ENCODE measurements at places on chromosomes 13 and 19.

DNA sequence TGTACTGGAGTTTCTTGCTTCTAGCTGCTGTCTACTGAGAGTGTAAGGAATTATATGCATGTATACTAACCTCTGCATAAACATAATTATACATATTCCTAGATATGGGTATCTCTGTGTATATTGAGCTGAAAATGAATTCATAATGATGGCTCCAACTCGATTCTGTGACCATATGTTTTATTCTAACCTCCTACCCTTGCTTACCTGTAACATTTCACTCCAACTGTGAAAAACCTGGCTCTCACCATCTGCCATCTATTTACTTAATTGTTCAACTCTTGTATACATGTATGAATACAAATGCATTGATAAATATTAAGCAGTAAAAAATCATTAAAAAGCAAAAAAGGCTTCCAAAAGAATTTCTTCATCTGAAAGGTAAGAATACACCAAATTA lies 1729.5 kb upstream of the SPRY2 start:
- DNase-seq: no peak

- DNase-seq: no peak
Measured at GRCh38 chr13:112179421-112179820, 112.5 kb downstream of the SOX1 start.

DNA sequence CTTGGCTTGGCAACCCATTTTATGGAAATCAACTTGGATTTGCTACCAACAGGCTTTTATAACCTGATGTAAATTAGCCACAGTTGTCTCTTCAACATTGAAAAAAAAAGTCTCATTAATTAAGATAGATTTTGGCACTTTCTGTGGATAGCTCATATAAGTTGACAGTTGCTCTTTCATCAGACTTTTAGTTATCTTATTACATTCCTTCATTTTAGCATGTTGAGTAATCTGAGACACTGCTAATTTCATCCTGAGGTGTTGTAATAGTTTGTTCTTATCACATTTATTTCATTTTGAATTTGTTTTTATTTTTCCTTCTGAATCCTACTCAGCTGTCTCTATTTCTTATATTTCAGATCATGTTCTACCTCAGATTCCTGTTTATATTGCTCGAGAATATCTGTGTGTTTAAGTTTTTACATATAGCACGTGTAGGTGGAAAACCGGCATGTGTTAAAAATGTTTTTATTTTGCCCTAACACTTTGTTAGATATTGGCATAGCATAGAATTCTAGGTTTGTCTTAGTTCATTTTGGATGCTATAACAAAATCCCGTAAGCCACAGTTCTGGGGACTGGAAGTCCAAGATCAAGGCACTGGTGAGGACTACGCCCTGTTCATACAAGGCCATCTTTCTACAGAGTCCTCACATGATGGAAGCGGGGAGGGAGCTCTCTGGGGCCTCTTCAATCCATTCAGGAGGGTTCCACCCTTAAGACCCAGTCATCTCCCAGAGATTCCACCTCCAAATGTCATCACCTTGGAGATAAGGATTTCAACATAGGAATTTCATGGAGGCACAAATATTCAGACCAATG lies 239.4 kb downstream of the COL4A1 start:
- no peak for DNase-seq

- no peak for DNase-seq
Measured at GRCh38 chr19:58117841-58118575, 20.0 kb upstream of the ZSCAN18 start.

GRCh38 chr13:35723053-35723461 lies 246.6 kb upstream of the MAB21L1 start:
- peak; percentile 70 for DNase-seq

DNA sequence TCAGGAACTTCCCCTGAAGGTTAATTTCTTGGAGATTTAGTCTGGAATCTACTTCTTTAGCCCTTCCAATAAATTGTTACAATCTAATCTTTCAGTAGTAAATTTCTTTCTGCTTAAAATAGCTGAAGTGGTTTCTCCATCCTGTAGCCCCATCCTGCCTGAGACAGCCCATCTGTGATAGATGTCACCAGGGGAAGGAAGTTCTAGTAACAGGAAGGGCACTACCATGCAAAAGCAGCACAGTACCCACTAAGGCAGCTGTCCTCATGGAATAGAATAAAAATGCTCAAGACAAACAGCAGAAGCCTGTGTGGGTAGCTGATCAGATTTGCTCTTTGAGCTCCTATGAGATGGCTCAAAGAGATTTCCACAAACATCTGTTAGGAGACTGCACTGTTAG lies 1036.5 kb downstream of the SLITRK5 start:
- no peak for DNase-seq

- DNase-seq: no peak
Measured at GRCh38 chr19:48394331-48395169, 1.1 kb downstream of the GRIN2D start.

DNA sequence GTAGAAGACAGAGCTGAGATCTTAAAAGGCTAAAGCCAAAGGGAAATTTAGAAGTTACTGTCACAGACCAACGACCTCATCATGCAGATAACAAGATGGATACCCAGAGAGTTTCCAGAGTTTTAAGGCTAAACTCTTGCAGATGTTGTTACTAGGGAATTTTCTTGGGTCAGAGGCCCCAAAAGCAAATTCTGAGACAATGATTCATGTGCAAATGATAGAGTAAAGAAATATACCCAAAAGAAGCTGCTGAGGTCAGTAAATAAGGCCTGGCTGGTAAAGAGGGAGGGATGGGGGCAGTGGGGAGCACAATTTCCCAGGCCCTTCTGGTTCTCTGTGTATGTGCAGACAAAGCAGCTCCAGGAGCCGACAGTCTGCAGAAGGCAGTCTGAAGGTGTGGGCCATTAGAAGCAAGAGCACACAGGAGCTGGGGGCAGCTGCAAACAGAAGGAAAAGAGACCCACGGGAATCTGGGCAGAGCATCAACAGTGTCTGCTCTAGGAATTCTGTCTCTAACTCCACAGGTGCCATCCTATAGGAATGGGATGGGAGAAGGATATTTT lies 330.8 kb downstream of the TBC1D4 start:
- DNase-seq: no peak

DNA sequence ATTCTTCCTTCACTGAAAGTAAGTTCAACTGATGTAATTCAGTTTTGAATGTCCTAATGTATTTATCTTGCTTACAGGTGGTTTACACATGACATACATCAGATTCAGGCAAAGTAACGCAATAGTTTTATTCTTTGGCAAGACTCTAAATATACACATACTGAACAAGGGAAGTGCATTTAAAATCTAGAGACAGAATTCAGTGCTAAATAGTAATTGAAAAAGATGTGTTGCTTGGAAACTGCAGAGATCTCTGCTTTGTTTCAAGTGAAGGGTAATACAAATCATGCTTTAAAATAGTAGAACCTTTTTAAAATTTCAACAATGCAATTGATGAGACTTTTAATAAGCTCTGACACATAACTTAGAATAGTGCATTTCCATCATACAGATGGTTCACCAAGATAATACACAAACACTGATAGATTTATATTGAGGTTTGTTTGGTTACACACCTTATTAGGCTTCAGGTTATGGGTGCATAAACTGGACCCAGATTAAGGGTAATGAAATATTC lies 581.0 kb upstream of the MIR17HG start:
- DNase-seq: no peak

DNA sequence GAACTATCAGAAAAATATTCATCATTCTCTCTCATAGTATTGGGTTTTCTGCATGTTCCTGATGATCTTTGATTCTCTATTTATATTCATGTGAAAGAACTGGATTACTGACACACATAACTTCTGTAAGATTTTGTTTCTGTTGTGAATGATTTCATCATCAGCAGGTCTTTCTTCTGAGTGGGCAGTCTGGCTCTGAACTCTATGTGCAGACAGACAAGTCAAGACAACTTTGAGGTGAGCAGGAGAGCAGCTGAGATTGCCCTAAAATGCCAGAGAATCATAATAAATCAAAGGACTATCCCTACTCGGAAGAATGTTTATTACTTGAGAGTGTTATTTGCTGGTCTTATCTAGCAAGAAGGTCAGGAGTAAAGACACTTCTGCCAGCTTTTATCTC lies 652.1 kb upstream of the GPC6 start:
- DNase-seq: no peak

DNA sequence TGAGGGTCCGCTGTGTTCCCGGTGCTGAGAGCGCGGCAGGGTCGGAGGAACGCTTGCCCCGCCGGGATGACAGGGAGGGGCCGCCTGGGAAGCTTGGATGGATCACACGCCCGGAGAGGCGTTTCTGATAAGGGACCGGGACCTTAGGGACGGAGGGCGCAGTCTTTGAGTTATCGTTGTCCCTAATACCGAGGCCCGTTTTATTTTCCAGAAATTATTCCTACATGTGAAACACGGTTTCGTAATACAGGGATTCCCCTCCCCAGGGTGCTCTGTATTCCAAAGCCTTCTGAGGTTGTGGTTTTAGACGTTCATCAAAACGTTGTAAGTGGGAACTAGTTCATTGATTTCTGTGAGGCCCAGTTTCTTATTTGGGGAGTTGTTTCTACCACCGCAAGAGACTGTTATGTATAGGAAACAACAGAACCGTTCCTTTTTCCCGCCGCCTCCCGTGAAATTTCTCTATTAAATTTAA lies 752 bp downstream of the PDCD5 start:
- DNase-seq: no peak

- DNase-seq: peak; percentile 40
Measured at GRCh38 chr13:47484548-47484947, 516.5 kb downstream of the SUCLA2 start.

GRCh38 chr19:2800506-2800905 lies 15.2 kb downstream of the THOP1 start:
- no peak for DNase-seq

DNA sequence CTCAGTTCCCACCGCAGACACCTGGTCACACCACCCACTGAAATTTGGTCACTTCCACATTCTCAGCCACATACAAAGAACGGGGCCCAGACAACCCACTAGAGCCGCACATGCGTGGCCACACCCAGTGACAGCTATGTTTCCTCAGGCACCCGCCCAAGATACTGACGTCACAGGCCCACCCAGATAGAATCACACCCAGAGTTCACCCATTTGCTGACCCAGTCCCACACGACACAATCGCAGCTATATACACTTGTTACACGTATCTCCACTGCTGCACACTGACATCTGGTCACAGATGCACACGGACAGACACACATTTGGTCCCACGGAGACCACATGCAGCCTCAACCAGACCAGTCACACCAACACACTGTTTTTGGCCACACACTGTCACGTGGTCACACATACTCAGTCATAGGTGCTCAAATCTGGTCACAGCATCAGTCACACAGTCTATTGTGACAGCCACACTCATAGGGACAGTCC lies 2.9 kb downstream of the NUMBL start:
- peak; percentile 42 for DNase-seq

DNA sequence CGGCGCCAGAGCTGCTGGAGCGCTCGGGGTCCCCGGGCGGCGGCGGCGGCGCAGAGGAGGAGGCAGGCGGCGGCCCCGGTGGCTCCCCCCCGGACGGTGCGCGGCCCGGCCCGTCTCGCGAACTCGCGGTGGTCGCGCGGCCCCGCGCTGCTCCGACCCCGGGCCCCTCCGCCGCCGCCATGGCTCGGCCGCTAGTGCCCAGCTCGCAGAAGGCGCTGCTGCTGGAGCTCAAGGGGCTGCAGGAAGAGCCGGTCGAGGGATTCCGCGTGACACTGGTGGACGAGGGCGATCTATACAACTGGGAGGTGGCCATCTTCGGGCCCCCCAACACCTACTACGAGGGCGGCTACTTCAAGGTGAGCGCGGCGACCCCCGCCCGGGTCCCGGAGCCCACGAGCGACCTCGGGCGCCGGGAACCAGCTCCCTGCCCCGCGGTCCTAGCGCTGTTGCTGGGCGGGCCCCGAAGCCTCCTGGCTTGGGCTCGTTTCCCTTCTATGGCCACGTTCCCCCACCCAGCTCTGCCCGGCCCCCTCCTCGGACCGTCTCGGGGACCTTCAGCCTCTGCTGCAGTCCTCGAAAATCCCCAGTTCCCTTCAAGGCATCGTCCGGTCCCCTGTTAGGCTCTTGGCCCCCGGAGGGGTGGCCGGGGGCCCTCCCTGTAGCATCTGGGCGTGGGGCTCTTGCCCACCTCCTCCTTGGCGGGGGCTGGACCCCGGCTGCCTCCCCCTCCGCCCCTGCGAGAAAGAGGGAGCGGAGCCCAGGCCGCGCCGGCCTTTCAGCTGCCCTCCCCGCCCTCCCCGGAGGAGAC lies at the start of gene CDC34:
Gene CDC34 (plus strand): TSS at position 8 of the 808 bp plus-strand sequence. CDS start 172 bp downstream, at position 180.
- DNase-seq: no peak

DNA sequence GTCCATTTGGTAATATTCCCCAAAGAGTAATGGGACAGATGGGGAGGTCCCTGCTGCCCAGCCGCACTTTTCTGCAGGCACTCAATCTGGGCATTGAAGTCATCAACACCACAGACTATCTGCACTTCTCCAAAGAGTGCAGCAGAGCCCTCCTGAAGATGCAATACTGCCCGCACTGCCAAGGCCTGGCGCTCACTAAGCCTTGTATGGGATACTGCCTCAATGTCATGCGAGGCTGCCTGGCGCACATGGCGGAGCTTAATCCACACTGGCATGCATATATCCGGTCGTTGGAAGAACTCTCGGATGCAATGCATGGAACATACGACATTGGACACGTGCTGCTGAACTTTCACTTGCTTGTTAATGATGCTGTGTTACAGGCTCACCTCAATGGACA lies 295.0 kb downstream of the GPC5 start:
- DNase-seq: no peak

DNA sequence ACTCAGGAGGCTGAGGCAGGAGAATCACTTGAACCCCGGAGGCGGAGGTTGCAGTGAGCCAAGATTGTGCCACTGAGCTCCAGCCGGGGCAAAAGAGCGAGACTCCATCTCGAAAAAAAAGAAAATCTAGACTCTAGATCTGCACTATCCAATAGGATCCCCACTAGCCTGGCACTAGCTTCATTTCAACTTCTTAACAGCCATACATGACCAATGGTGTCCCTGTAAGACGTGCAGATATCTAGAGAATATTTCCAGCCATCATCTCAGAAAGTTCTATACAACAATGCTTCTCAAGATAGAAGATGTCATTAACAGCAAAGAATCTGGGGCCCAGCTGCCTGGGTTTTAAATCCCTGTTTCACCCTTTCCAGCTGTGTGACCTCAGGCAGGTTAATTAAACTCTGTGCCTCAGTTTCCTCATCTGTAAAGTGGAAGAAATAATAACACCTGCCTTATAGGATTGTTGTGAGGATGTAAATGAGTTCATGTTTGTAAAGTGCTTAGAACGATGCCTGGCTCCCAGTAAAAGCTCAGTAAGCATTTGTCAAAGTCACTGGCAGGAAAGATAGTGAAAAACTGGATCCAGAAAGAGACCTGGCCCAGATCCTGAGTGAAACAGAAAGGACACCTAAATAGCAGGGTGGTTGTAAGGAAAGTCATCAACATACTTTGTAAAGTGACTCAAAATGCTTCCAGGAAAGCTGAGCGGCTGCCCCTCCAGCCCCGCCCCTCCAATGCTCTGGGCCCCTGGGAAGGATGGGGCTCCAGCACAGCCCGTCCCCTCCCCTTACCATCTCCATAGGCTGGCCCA lies 13.5 kb downstream of the WIZ start:
- no peak for DNase-seq

GRCh38 chr19:4232614-4233281 lies 3.4 kb downstream of the EBI3 start:
- DNase-seq: no peak

GRCh38 chr19:43638214-43638994 lies 1.2 kb downstream of the CADM4 start:
- no peak for DNase-seq

- no peak for DNase-seq
Measured at GRCh38 chr13:52848455-52849195, at the start of gene PCDH8. Gene PCDH8, minus strand, starts transcription at chr13:52848640. Its CDS starts 204 bp downstream, at chr13:52848436.
